DMS79 (cell line): ENCODE measurements at places on chromosomes 1 and 21.

DNA sequence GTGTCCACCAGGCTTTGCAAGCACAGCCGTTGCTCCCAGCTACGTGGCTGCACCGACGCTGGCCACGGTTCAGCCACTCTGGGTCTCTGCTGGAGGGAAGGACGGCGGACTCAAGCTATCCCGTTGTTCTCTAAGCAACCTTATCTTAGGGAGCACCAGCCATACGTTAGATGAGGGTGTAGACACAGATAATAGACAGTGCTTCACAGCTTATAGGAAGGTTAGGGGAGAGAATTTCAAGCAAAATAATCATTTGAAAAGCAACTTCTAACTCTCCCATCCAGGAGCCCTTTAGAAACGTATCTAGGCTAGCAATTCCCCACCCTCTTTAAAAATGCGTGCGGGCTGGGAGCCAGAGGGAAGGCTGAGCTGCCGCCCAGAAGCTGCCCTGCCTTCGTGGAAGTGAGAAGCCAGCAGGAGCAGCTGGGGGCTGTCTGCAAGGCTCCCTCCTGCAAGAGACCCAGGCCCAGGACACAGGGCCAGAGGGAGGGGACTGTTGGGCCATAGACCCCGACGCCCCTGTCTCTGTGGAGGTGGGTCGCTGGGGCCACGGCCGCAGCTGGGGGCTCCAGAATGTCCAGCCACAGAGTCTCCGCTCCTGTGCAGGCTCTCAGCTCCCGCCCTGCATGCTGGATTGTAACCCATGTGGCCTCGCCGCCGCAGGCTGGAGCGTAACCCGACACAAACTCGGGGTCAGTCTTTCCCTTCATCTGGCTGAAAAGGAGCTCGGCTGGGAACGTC is 31.2 kb upstream of the COL6A2 start:
- DNase-seq, result no peak

DNA sequence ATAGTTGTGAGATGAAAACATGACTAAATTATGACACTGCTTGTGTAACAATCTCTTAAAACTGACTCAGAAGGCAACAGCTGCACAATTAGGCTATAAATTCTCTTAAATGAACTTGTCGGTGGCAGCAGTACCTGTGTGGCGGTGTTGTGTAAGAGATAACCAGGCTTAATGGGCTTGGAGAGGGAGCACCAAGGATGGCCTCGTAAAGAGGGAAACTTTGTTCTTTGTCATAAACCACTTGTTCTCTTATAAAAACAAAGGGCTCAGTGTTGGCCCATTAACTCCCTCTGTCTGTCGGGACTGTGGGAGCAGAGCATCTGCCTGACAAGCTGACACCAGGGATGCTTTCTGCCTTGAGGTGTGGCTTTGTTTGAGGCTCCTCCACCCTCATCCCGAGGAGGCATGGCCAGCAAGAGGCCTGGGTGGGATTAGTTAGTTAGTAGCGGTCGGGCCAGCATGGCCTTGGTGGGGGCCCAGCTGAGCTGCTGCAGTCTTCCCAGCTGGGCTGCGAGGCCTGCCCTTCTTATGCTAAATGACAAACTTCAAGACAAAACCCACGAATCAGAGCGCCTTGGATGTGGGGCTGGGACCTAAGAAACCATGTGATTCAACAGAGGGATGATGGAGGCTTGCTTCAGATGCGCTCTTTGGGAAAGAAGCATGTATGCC is 171.4 kb downstream of the CAMTA1 start:
- no peak for DNase-seq

GRCh38 chr21:37658817-37659458 is 257.3 kb downstream of the KCNJ6 start:
- no peak for DNase-seq

- no peak for DNase-seq
Measured at GRCh38 chr1:193472838-193473398, 286.5 kb upstream of the B3GALT2 start.

- DNase-seq, result no peak
Measured at GRCh38 chr1:20342294-20343148, 51.8 kb downstream of the VWA5B1 start.

DNA sequence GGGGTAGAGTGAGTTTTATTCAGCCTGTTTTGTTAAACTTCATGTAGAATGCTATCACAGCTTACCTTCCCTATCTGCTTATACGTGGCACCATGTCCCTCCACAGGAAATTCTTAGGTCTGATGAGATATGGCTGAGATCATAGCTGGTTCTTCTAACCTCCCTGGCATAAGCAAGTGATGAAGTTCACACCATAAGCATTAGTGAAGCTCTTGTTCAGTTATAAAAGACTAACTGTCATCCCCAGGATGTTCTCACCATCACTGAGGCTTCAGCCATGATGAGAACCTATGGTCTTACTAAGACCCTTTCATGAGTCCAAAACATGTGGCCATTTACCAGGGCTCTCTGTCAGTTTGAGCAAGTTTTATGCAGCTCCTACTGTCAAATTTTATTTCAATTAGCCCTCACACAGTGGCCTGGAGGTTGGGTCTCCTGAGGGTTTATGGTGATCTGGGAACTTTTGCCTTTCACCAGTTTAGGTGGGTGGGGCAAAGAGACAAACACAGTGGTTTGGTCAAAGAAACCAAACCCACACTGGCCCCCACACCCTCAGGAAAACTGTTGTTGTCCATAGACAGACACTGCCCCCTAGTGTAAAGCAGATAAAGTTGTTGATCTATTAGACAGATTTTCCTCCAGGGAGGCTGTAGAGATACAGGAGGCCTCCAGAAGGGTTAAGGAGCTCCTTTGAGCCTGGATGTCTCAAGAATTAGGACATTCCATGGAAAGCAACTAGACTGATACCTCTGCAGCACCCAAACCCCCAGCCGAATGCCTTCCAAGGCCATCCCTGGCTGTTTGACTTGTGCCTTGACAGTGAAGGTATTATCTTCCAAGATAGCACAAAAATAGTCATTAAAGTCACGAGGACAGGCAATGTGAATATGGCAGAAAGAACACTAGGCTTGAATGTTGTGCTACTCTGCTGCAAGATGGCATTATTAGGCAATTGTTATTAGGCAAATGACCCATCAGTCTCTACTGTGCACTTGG is 5.0 kb downstream of the SLC22A15 start:
- no peak for DNase-seq

- DNase-seq, result no peak
Measured at GRCh38 chr1:241330619-241331327, 26.2 kb downstream of the RGS7 start.

GRCh38 chr1:233433436-233434210 is 106.1 kb downstream of the MAP3K21 start:
- DNase-seq, result no peak

- DNase-seq, result no peak
Measured at GRCh38 chr1:214665606-214666110, 62.7 kb downstream of the CENPF start.

GRCh38 chr1:110390096-110390495 is 730 bp downstream of the SLC16A4 start:
- DNase-seq, result no peak

DNA sequence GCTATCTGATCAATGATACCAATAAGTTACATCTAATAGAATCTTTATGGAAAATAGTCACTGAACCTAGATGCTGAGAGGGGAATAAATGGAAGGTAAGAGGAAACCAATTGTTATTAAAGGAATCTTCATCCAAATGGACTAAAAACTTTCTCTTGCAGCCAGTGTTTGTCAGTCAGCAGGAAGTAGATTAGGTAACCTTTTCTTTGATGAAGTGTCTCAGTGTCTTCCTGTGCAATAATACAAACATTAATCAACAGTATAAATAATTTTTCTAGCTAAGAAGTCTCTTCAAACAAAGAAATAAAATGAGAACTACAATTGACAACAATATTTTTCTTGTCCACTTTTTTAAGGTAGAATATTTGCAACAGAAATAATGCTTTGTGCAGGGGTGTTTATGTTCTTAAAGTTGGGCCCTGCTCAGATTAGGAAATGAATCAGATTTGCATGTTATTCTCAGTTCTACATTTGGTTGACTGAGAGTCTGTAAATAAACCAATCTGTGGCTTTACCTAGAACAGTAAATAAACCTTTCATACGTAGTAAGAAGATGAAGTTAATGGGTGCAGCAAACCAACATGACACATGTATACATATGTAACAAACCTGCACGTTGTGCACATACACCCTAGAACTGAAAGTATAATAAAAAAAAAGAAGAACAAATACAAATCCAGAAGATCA is 391.4 kb downstream of the MRPL39 start:
- DNase-seq, result no peak

DNA sequence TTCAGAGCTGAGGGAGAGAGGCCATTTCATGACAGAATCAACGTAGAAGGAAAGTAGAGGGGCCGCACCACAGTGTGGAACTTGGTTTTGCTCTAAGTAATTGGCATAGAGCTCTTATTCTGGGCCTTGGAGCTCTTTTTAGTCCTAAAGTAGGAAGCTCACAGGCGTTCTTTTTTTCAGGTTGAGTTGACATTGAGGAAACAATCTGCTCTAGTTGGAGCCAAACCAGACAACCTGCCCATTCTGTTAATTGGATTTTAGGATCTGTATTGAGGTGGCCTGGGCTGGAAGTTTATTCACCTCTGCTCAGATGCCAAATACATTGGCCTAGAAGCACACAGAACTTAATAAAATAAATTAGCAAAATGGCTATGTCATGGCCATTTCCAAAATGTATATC is 1093.9 kb downstream of the ADGRL2 start:
- no peak for DNase-seq

- no peak for DNase-seq
Measured at GRCh38 chr1:11784993-11785769, 20.6 kb downstream of the MTHFR start.

- DNase-seq, result no peak
Measured at GRCh38 chr1:197392541-197392940, 124.5 kb downstream of the CRB1 start.

GRCh38 chr1:180027949-180028445 is 73.4 kb downstream of the CEP350 start:
- DNase-seq, result no peak

GRCh38 chr1:230301322-230301721 is 124.8 kb downstream of the PGBD5 start:
- no peak for DNase-seq

DNA sequence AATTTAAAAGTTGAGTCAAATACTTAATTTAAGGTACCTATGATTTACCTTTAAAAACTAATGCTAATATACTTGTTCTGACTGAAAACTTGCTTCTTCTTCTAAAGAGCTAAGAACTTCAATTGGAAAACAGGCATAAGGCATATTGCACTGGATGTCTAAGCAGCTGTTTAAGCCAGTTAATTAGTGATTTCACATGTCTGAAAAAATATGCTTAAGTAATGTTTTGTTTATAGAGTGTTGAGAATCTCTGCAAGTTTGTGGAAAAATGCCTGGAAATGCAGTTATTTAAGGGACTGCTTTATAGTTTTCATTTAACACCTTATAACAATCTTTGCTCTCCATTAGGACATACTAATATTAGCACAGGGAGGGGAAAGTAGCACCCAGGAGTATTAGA is 28.2 kb downstream of the UBE2U start:
- DNase-seq, result no peak

DNA sequence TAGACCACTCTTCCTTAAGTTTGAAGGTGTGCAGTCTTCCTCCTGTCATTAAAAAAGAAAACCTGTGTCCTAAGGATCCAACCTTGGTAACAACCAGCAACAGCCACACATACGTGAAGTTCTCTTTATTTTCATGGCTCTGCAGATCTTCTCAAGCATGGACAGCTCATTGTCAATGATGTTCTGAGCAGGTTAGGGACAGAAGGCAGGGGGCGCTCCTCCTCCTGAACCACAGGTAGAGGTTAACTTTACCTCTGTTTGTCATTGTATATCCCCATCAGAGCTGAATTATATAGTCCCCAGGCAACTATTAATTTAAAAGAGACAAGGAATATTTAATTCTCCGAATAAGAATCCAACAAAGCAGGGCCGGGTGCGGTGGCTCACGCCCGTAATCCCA is 52.5 kb upstream of the CR2 start:
- DNase-seq, result no peak

GRCh38 chr1:100440075-100440809 is 87.9 kb downstream of the CDC14A start:
- peak; percentile 20 for DNase-seq

DNA sequence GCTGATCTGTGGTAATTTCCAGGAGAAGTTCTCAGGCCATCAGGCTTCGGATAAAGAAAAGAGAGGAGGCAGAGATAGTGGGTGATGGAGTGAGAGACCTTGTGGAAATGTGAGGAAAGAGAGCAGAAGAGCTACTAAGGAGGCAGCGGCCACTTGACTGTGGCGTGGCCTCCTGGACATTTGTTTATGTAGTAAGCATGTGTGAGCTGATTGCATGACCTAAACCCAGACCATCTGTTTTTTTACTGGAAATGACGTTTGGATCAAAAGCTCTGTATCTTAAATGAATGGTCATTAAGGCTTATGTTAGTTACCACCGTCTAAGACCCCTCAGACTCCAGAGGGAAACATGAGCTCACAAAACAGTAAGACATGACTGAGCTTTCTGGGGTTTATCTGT is 13.6 kb downstream of the ATP1B1 start:
- no peak for DNase-seq

DNA sequence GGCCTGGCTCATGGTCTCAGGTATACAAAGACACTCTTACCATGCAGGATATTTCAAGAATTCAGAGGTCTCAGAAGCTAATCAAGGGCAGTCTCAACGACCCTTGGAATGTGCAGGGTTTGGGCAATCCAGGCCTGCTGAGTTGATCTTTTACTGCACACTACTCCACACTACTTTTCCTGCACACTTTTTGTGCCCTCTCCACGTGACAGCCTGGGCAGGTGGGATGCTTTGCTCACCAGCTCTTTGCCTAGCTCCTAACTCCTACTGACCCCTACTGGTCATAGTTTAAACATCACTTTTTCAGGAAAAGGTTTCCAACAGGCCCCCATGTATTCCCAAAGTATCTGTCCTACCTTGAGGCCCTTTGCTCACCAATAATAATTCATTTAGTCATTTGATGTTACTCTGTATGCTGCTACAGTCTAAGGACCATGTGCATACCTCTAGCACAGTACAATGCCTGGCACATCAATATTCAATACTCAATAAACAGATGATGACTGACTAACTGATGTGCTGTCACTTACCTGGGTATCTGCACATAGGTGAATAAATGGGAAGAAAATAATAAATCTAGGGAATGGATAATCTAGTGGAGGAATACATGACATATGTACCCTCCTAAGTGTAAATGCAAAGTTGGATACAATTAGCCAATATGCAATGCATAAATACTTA is 9.6 kb downstream of the DUSP23 start:
- no peak for DNase-seq

DNA sequence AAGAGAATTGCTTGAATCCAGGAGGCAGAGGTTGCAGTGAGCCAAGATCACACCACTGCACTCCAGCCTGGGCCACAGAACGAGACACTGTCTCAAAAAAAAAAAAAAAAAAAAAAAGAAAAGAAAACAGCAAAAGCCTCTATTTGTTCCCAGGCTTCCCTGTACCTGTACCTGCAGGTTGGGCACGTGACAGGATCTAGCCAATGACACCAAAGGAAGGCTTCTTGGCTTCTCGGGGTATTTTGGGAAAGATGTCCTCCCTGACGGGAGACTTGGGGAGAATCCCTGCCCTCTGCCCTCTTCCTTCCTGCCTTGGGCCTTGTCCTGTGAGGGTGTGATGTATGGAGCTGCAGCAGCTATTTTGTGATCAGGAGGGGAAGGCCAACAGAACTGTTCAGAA is 22.8 kb downstream of the TMCO4 start:
- no peak for DNase-seq
